Stimulated activated CD8-positive, alpha-beta memory T cell treated with anti-CD3 and anti-CD28 coated beads, Interleukin-15, amount 100 ng/mL, for 4 hours (primary cell): ENCODE measurements at places on chromosomes 3 and 15.
A peak's percentile ranks its signal among the peaks of the same experiment; 100 is the strongest.

- no peak for DNase-seq
These were observed 252.8 kb downstream of the CLSTN2 start for GRCh38 chr3:140187656-140188221.

- DNase-seq: no peak
These were observed 431.4 kb downstream of the GRM7 start for GRCh38 chr3:7292362-7292761.

DNA sequence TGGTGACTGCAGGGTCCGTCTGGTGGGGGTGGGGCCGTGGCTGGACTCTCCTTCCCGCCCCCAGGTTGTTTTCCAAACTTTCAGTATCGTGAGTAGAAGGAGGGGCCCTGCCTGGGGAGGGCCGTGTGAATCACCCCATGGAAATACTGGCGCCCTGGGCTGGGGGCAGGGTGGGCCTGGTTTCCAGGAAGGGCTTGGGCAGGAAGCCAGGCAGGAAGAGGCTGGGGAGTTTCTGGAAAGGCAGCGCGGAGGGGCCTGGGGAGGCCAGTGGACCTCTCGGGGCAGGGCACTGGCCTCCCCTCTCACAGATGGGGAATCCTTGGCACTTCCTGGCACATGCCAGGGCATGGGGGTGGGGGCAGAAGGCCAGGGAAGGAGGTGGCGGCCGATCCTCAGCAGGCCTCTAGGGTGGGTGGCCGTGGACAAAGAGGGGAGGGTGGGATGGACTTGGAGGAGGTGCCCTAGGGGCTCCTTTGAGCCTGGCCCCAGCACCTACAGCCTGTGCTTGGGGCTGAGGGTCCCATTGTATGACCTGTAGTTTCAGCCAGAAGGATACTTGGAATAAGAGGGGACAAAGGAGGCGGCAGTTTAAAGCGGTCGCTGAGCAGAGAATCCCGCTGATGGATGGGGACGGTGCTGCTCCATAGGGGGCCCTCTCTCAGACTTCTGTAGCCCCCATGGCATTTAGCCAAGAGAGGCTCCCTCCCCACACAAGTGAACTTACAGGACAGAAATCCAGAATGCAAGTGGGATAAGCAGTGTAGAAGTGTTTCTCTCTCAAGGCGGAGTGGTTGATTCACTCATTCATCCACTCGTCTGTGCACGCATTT lies 56.5 kb upstream of the GATA2 start:
- no peak for DNase-seq

DNA sequence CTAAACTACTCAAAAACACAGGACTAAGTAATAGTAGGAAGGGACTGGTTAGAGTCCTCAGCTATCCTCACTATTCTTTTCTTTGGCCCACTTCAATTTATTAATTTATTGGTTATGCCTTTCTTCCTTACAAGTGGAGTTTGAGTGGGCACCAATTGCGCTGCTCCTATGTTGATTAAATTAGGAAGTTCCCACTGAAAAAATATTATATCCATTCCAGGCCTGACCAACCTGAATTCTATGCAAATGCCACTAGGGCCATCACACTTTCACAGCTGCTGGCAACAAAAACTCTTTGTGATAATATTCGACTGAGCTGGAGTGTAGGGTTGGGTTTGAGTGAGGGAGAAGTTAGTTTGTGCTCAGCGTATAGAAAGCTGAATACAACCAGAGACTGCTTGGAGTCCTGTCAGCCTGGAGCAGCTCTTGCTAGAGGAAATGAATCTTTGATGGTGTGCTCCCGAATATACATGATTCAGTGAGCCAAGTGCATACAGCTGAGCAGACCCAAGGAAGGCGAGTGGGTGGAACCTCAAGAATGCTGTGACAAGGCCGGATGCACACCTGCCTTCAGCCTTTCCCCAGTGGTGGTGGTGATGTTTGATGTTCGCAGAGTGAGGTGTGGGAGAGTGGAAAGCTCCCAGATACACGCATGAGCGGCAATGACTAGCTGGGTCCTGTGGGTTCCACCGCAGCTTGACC lies 1.5 kb downstream of the ARHGEF3 start:
- peak; percentile 79 for DNase-seq

- no peak for DNase-seq
These were observed 120.0 kb downstream of the SSR3 start for GRCh38 chr3:156434921-156435320.

DNA sequence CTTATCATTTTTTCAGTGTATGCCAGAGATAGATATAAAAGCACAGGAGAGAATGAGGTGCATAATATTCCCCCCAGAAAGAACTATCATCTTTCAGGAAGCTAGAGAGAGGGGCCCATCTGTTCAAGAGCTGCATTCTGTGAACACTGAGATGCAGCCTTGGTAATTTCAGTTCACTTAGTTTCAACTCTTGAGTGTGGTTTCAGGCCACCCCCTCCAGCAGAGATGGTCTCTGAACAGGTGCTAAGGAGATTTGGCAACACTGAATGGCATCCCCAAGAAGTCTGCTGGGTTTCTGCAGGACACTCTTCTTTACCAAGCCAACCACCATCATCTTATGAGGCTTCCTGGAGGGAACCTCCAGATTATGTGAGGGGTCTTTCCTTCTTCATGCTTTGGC lies 30.4 kb upstream of the LIMD1 start:
- DNase-seq: no peak

GRCh38 chr3:66507423-66508260 lies 6.8 kb upstream of the LRIG1 start:
- no peak for DNase-seq

DNA sequence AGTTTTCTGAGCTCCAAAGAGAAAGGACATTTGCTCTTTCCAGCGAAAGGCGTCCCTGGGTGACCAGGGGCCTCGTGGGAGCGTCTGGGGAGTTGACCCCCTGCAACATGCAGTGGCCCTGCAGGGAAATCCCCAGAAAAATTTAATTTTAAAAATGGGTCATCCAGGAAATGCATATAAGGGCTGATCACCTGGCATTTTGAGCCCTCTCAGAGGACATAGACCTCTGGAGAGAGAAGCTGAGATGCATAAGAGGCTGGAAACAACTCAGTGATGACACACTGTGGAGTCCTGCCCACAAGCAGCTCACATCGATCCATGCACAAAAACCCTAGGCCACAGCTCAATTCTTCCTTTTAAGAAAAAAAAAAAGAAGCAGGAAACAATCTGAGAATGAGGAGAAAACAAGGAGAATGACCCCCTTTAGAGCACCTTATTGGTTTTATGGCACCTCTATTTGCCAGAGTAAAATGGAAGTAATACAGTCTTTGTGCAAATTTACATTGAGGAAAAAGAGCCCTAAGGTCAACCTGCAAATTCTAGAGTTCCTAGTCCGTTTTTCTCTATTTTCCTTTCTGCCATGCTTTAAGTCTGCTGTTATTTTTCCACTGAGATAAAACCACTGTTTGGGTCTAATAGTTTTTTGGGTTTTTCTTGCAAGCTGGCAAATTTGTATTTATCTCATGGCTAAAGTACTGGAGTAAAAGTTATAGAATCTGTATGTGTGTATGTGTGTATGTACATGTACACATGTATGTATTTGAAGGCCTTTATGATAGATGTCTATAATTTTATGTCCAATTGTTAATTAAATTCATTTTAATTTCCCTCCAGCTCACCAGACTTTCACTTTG lies 6.9 kb upstream of the BDH1 start:
- DNase-seq: no peak

DNA sequence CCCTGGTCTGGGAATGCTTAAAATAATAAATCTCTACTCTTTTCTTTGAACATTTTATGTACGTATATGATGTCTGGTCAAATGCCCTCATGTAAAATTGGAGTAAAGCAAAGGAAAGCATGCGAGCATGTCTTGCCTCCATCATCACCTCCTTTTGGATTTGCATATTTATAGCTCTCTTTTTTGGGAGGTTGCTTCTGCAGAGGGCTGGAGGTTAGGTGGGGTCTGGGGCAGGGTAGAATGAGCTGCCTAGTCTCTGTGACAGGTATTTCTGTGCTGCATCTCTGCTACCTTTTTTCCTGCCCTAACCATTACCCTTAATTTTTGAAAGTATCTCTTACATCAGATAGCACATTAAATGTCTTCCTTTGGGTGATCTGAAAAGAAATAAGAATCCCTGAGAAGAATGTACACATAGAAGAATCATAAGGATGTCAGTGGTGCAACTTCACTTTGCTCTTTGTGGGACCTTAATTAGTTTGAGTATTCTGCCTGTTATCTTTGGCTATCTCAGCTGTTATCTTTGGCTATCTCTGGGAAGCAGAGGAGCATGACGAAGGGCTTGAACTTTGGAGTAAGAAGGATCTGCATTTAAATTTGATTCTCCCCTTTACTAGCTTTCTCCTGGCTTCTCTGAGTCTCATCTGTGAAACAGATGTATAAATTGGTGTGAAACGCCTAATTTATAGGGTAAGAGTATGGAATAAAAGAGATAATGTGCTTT lies 40.2 kb downstream of the PPM1L start:
- DNase-seq: no peak

GRCh38 chr3:176431038-176431418 lies 766.3 kb downstream of the TBL1XR1 start:
- DNase-seq: no peak

DNA sequence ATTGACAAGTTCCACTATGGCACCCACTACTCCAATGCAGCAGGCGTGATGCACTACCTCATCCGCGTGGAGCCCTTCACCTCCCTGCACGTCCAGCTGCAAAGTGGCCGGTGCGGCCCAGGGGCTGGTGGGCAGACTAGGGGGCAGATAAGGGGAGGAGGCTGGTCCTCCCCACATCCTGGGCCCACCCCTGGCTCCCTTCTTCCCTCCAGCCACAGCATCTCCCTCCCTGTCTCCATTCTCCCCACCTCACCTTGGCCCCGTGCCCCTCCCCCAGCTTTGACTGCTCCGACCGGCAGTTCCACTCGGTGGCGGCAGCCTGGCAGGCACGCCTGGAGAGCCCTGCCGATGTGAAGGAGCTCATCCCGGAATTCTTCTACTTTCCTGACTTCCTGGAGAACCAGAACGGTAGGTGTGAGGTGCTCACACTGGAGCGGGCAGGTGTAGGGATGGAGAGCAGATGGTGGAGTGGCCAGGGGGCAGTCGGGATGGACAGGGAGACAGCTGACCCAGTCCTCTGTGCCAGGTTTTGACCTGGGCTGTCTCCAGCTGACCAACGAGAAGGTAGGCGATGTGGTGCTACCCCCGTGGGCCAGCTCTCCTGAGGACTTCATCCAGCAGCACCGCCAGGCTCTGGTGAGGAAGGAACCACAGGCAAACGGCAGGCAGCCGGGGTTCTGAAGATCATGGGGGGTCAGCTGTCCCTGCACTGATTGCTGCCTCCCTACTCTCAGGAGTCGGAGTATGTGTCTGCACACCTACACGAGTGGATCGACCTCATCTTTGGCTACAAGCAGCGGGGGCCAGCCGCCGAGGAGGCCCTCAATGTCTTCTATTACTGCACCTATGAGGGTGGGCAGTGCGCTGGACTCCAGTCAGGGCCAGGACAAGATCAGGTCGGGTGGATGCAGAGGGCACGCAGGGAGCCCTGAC lies 26.0 kb downstream of the NBEAL2 start:
- no peak for DNase-seq

GRCh38 chr3:25895031-25895430 lies 105.1 kb downstream of the OXSM start:
- DNase-seq: no peak

- no peak for DNase-seq
These were observed 33.3 kb downstream of the SLC24A1 start for GRCh38 chr15:65655026-65655425.

DNA sequence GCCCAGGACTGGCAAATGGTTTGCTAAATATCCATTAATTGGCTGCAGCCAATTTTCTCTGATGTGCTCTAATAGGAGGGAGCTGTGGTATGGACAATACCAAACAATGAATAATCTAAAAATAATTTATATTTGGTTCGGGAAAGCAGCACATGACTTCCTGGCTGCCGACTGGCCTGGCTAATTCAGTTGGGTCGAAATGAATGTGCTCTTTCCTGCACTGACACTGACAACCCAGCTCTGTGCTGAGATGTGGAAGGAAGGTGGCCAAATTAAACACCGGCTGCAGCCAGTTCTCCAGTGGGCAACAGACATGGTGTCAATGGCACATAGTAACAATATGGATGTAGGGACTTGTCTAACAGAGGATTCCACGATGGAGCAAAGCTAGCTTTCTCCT lies 21.1 kb upstream of the COLQ start:
- DNase-seq: no peak

DNA sequence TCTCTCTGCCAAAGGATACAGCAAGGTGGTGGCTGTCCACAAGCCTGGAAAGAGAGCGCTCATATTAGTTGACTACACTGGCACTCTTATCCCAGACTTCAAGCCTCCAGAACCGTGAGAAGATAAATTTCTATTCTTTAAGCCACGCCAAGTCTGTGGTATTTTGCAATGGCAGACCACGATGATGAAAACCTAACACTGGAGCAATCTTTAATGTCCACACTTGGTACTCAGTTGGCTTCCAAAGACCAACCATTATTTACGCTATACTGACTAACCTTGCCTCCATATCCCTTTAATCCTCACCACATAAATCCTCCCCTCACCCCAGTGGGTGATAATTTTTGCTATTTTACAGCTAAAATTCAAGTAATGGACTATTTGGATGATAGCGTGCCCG lies 16.9 kb upstream of the LACTB start:
- DNase-seq: no peak

DNA sequence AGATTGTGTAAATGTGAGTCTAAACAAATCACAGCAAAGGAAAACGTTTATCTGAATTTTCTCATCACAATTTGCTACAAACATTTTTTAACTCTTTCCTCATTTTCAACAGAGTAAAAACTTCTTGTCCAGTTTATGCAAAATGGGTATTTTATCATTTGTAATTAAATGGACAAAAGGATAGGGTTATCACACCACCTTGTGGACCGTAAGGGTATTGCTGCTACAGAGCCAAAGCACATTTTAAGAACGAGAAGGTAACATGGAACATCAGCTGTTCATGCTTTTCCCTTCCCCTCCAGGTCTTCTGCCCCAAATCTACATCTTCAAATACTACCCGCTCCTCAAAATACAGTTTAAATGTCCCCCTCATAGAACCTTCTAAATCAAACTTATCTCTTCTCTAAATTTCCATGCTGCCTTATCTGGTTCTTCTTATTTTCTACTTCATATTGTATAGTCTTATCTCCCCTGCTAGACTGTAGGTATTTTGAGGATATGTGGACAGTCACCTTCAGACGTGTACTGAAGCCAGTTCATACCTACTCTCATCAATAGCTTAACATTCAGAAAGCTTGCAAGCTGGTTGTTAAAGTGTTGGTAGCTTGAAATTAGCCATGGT lies 12.8 kb upstream of the SETMAR start:
- no peak for DNase-seq

DNA sequence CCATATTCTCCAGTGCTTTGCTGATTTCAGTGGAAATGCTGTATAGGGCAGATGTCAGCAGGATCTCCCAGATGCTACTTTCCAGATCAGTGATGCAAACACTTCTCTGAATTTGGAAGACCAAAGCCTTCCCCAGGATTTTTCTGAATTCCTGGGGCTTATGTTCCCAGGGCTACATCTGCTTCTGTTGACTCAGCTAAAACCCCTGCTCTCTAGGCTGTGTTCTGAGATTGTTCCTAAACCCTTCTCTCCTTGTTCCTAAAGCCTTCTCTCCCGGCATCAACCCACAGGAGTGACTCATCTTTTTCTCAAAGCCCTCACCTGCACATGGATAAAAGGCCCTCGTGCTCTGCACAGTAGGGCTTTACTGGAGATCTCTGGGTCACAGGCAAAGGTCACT lies 35.5 kb downstream of the FAH start:
- DNase-seq: no peak

GRCh38 chr15:28098766-28099554 lies at the start of gene OCA2:
Gene OCA2, minus strand, starts transcription at chr15:28099315. Its CDS starts 17,441 bp downstream, at chr15:28081874.
- no peak for DNase-seq

- DNase-seq: no peak
These were observed 1017.4 kb downstream of the SQOR start for GRCh38 chr15:46652266-46652665.
